ENCODE measurements at places on chromosomes 6 and 20. TPM values are rescaled to one million over a fixed set of nuclear protein-coding genes. Genes with fewer than 3 reads are reported as not detected.

GRCh38 chr6:109102762-109103161, 7.5 kb downstream of the CEP57L1 start:
- no peaks in the 10 kb centered on the region for H3K4me1 ChIP-seq
- no peak overlapping the region for H3K4me3 ChIP-seq
- no peak overlapping the region for H3K27ac ChIP-seq
- no peak for DNase-seq

GRCh38 chr6:160420253-160420968, 72.2 kb downstream of the SLC22A3 start:
- H3K4me3 ChIP-seq = no peak overlapping the region
- DNase-seq = no peak
- H3K27ac ChIP-seq = no peak overlapping the region
- H3K27me3 ChIP-seq = peaks cover 14% of the 10 kb centered on the region
- H3K4me1 ChIP-seq = no peaks in the 10 kb centered on the region

GRCh38 chr20:52031563-52032303, 159.8 kb downstream of the ZFP64 start:
- H3K36me3 ChIP-seq = no peaks in the 10 kb centered on the region
- peak; percentile 85 for DNase-seq
- H3K4me1 ChIP-seq = peaks cover 47% of the 10 kb centered on the region
- peak overlapping the region; percentile 98 for H3K27ac ChIP-seq
- H3K27me3 ChIP-seq = no peaks in the 10 kb centered on the region

Gene RAET1G
- total RNA-seq = 0.43 TPM

Gene PNPLA1
- total RNA-seq = 0.86 TPM
